NCI-H69 (cell line): ENCODE measurements at places on chromosomes 4 and X.

- DNase-seq = no peak
These were observed 70.9 kb downstream of the HTT start for GRCh38 chr4:3145234-3145924.

DNA sequence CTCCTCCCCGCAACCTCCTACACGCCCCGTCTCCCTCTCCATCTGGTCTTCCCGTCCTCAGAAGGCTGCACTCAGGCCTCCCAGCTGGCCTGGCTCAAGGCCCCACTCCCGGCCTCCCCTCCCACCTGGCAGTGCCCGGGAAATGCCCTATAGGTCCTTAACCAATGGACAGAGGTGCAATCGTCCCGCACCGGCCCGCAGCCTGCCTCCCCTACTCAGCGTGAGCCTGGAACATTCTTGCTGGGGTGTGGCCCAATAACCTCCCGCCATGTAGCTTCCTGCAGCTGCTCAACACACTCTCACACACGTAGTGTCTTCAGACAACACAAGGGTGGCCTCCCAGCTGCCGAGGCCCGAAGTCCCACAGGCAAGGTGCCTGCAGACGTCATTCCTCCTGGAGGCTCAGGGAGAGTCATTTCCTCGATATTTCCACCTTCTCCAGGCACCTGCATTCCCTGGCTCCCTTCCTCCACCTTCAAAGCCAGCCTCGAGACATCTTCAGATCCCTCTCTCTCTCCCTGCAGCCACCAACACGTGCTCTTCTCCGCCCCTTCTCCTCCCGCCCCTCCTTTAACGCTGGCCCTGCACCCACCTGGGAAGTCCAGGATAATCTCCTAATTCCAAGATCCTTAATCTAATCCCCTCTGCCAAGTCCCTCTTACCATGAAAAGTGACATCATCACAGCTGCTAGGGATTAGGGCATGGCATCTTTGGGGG, 56.2 kb downstream of the ADRA2C start:
- DNase-seq = peak; percentile 3

GRCh38 chr4:55018521-55018920, 106.9 kb downstream of the KDR start:
- DNase-seq = no peak

DNA sequence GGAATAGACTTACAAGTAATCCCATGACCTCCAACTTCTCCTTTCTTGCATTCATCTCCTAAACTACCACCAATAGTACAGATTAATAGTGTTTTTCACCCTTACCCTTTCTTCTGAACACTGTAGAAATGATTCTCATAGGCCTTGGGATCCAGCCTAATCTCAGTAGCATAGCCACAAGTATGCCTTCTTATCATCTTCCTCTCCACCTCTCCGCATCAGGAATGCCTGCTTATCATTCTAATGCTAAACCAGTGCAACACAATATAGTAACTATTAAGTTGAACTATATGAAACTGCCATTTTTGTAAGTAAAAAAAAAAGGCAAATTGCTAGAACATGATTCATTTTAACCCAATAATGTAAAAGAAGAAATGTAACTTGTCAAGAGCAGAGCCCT, 79.5 kb upstream of the IL2 start:
- no peak for DNase-seq

DNA sequence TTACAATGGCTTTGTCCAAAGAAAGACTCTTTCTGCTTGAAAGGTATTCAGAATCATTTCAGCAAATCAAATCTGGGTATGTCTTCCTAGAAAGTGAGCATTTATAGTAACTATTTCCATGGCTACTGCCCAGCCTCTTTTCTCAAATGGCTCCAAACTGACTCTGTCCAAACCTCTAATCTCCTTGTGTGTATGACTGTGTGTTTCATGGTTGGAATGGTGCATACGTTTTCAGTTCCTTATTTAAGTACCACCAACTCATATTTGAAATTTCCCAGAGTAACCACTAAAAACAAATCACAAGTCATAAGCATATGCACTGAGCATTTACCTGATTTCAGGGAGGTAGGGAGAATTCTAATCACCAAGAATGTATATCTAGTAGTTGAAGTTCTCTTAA, 106.0 kb downstream of the TMEM144 start:
- no peak for DNase-seq

GRCh38 chrX:44432641-44433040, 89.2 kb upstream of the EFHC2 start:
- DNase-seq = peak; percentile 47

- DNase-seq = peak; percentile 49
These were observed 43.1 kb downstream of the CXXC4 start for GRCh38 chr4:104451573-104451972.

GRCh38 chr4:23728393-23728792, 161.5 kb downstream of the PPARGC1A start:
- DNase-seq = no peak

GRCh38 chrX:139126493-139126892, 404.0 kb upstream of the F9 start:
- DNase-seq = peak; percentile 52

DNA sequence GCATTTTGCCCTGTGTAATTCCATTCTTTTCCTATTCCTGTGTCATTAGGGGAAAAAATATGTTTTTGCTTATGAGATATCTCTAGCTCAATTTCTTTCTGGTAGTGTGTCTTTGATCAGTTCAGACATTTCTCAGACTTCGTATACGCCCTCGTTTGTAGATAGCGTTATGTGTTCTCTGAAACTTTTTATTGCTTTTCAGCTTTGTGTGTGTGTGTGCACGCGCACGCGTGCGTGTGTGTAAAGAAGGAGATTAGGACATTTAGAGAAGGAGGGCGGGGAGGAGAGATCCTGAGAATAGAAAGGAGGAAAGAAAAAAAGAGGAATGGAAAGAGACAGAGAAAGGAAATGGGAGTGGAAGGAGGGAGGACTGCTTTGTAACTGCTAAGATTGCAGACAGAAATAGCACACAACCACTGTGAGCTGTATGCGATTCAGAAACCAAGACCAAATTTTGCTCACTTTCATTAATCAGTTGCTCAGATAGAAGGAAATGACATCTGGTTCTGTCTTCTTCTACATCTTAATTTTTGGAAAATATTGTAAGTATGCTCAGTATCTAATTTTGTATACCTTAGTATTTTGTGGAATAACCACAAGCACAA, at the start of gene RXFP1:
TSS of gene RXFP1 (plus strand) at position 399 of the 605 bp plus-strand sequence. CDS start at position 494, 95 bp downstream.
- no peak for DNase-seq

GRCh38 chr4:182589100-182589499, 328.1 kb downstream of the DCTD start:
- no peak for DNase-seq

DNA sequence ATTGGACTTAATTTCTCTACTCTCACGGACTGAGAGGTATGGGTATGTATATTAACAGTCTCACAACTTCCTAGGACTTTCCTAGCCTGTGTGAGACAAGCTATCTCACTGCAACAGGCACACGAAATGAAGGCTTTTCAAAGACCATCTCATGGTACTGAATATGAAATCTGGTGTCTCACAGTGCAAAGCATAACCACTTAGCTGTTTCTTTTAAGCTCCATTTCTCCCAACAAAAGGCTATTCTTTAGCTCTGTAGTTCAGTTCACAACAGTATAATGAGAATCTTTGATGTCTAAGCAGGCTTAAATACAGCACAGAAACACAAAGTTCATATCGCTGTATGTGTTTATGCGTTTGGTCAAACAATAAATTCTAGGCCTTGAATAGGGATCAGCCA, 116.2 kb upstream of the PCDH18 start:
- DNase-seq = no peak

DNA sequence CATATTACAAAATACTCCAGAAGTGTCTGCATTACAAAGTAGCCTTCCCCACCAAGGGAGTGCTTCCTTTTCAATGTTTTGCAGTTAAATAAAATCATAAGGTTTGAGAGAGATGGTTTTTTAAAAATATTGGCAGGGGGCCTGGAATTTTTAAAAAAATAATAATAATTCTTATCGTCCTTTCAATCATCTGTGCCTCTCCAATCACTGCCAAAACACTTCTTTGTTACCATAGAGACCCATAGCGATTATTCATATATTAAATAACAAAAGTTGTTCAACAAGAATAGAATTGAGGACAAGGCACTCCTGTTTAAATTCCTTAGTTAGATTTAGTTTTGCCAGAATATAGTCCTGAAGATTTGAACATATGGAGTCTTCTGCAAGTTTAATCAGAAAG, 203.1 kb downstream of the FAT4 start:
- DNase-seq = no peak

DNA sequence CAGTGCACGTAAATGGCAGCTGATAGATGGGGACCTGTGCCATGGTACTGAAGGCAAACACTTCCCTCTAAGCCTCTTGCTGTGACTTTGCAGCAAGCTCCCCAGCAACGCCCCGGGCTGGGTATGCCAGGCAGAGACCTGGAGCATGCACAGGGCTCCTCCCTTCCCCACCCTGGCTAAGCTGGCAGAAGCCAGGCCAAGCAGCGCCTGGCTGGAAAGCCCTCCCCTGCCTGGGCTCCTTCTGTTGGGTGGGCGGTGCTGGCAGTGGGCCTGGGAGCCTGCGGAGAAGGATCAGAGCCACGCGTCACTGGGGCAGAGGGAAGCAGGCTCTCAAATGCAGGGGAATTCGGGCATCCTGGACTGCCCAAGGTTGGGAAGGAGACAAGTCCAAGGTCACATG, 3.6 kb downstream of the ATP2B3 start:
- peak; percentile 93 for DNase-seq

DNA sequence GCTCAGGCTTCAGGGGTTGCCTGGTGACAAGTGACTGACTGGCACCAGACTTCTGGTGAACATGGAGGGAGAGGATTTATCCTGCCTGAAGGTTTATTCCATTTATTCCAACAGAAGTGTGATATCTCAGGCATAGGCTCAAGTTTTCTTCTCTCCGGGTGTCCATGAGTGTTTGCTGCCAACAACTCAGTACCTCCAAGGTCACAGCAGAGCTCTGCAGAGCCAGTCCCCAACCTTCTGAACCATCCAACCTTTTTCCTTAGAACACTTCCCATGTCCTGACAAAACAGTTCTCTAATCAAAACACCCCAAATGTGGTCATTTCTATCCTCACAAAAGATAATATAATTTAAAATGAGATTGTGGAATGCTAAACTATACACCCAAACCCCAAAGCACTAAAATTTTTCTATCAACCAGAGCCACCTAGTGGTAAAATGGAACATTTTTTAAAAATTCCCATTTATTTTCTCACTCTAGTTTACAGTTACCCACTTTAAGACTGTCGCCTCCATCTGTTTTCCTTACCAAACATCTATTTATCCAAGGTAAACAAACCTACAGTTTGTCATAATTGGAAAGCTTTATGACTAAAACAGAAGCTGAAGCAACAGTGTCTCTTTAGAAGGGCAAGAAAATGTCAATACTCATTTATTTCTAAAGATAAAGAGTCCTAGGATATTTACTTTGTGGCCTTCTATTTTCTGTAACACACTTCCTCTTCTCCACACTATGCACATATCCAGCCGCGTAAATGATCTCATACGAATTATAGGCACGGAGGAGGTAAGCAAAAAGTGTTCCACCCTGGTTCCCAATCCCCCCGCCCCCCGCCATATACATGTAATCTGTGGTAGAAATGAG, 39.5 kb downstream of the TMEM154 start:
- peak; percentile 65 for DNase-seq

DNA sequence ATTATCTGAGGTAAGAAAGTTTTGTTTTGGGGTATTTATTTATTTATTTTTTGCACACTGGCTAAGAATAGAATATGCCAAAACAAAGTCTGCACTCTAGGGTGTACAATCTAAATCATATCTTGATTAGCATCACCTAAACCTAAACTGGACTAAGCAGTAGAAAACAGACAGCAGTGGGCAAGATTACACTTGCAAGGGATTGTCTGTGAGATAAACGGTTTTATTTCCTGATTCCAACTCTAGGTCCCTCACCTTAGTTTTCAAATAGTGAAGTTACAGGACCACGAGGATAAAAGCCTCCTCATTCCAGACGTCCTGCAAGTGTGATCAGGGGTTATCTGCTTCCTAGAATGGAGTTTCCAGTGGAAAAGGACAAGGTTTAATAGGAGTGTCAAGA, 86.1 kb downstream of the SH3RF1 start:
- DNase-seq = no peak

DNA sequence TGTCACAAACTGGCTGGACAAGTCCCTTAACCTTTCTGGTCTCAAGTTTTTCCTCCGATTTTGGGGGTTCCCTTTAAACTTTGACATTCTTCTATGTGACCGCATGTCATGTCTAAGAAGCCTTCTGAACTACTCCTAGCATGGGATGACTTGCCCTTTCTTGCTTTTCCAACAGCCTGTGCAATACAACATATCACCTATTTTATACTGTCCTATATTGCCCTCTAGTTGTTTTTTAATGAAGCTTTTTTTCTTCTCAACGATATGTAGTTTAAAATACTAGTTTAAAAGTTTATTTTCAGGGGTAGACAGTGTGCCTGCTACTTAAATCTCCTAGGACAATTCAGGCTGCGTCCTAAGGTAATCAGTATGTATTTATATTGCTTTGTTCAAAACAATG, 1.0 kb upstream of the IGBP1 start:
- peak; percentile 0 for DNase-seq

GRCh38 chrX:9525511-9526248, 60.8 kb downstream of the TBL1X start:
- DNase-seq = no peak

GRCh38 chrX:21738210-21738949, 19.5 kb downstream of the SMPX start:
- DNase-seq = peak; percentile 92

- no peak for DNase-seq
These were observed 297.8 kb downstream of the RAPGEF2 start for GRCh38 chr4:159400558-159401225.

- DNase-seq = no peak
These were observed 10.8 kb upstream of the LDB2 start for GRCh38 chr4:16909281-16909680.

DNA sequence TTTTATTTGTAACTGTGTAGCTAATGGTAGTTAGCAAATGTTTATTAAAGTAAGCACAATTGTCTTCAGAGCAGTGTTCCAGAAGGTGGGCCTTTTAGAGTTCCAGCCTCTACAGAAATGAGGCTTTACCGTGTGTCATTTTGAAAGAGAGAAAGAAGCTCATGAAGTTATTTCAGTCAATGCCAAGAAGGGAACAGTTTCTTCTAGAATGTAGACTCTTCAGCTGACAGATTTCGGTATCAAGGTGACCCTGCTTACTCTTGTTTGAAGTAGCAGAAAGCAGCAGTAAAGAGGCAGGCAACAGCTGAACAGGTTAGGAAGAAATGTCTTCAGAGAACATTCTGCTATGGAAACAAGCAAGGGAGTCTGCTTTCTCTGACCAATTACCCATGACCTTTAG, 93.6 kb downstream of the TASL start:
- DNase-seq = no peak

DNA sequence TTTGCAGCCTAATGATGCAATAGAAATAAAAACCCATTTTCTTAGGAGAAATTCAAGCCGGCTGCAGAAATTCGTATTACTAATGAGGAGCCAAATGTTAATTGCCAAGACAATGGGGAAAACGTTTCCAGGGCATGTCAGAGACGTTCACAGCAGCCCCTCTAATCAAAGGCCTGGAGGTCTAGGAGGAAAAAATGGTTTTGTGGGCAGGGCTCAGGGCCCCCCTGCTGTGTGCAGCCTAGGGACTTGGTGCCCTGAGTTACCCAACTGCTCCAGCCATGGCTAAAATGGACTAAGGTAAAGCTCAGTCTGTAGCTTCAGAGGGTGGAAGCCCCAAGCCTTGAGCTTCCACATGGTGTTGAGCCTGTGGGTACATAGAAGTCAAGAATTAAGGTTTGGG, 461.4 kb downstream of the FAT4 start:
- no peak for DNase-seq

- peak; percentile 2 for DNase-seq
These were observed 902.6 kb downstream of the C4orf33 start for GRCh38 chr4:129998436-129999150.
